Fibroblast of skin of right biceps (primary cell): ENCODE measurements at places on chromosomes 16 and 17.
A peak's percentile ranks its signal among the peaks of the same experiment; 100 is the strongest.

- DNase-seq = no peak
Observed at GRCh38 chr17:70597774-70598173, 428.4 kb downstream of the KCNJ2 start.

DNA sequence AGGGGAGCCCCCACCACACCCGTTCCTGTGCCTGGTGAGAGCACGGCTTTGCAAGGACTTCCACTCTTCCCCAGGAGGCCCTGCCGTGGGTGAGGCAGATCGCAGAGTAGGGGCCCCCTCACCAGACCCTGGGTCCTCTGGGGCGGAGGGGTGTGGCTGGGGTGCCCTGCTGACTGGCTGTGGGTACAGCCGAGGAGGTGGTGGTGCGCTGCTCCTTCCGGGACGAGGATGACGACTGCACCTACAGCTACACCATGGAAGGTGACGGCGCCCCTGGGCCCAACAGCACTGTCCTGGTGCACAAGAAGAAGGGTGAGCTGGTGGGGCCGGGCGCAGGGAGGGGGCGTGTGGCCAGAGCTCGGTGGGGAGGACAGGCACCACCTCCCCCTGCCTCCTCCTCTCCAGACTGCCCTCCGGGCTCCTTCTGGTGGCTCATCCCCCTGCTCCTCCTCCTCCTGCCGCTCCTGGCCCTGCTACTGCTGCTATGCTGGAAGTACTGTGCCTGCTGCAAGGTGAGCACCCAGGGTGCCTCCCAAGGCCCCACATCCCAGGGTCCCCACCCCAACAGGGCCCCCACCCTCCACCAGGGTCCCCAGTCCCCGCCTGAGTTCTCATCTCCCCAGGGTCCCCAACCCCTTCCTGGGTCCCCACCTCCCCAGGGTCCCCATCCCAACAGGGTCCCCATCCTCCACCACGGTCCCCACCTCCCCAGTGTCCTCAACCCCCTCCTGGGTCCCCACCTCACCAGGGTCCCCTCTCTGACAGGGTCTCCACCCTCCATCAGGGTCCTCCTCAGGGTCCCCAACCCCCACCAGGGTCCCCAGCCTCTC, 16.1 kb downstream of the ITGB4 start:
- no peak for DNase-seq

DNA sequence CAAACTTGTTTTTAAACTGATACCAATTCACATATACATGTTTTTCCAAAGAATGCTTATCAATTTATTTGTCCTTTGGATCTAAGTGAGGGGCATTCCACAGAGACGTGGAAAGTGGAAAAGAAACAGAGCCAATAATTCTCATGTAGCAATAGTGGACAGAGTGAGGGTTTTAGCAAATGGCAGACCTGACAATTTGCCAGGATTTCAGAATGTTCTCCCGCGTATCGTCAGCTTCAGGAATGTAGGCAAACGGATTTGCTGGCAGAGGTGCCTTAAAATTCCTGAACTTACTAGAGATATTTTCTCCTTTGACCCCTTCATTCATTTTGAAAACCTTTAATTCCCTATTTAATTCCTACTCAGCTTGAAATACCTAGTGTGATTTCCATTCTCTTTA, 193.4 kb upstream of the CPHXL start:
- DNase-seq = peak; percentile 41

DNA sequence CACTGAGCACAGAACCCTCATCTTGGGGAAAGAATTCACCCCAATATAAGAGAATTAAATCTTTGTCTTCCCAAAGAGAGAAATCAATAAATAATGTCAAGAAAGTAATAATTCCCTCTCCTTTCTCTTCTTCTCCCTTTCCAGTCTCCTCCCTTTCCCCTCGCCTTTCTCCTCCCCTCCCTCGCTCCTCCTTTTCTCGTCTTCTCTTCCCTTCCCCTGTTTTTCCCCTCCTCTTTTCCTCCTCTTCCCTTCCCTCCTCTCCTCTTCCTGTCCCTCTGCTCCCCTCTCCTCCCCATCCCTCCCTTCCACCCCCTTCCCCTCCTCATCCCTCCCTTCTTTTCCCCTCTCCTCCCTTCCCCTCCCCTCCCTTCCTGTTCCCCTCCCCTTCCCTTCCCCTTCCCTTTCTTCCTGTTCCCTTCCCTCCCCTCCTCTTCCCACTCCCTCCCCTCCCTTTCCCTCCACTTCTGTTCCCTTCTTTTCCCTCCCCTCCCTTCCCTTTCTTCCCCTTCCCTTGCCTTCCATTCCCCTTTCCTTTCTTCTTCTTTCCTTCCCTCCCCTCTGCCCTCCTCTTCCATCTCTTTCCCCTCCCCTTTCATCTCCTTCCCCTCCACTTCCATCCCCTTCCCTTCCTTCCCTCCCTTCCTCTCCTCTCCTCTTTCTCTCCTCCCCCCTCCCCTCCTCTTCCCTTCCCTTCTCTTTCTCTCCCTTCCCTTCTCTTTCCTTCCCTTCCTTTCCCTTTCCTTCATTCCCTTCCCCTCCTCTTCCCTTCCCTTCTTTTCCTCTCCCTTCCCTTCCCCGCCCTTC, 363.6 kb downstream of the SHISA9 start:
- no peak for DNase-seq

GRCh38 chr16:81401035-81401950, 43.3 kb upstream of the CMIP start:
- peak; percentile 13 for DNase-seq

DNA sequence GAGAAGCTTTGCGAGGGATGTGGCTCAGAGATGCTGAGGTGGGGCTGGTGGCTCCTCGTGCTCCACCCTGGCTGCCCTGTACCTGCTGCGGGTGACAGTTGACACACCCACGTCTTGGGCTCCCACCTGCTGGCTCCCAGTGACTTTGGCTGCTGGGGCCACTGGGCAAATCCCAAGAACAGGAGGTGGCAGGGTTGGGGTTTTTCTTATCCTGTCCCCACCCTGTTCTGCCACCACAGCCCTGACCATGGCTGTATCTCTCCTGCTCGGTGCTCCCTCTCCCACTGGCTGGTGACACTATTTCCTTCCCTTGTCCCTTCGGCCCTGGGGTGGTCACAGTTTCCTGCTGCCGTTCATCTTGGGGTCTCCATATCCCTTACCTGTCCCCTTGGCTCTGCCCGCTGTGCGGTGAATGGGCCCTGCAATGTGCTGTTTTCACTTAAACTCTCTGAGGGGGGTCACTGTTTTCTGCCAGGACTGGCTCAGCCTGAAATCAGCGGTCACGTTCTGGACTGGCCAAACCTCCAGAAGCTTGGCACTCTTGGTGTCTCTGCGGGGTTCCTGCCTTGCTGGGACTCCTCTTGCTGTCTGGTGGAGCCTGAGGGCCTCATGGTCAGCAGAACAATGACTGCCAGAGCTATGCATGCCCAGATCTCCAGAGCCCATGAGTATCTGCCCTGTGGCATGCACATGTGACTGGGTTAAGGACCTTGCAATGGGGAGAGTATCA, 144.2 kb downstream of the IRF8 start:
- no peak for DNase-seq

- DNase-seq = no peak
Observed at GRCh38 chr16:80606221-80606766, 65.5 kb downstream of the DYNLRB2 start.

- DNase-seq = no peak
Observed at GRCh38 chr16:50297301-50298074, 31.1 kb downstream of the ADCY7 start.

GRCh38 chr17:75996665-75997590, 3.7 kb upstream of the CDK3 start:
- DNase-seq = peak; percentile 73

- no peak for DNase-seq
Observed at GRCh38 chr17:565521-565920, 149.1 kb downstream of the VPS53 start.

DNA sequence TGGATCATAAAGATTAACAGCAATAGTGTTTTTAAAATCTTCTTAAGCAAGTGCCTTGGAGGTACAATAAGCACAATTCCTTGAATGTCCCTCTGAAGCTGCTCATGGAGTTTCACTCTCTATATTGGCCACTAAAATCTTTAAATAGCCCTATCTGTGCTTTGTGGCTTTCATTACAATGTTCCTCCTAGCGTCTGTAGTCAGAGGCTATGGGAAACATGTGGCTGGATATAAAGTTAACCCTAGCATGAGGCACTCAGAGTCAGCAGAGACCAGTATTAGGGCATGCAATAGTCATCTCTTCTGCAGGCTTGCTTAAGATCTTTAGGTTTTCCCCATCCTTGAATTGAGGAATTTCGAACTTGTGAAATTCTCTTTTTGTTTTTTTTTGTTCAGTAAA, 668.2 kb downstream of the CDH11 start:
- peak; percentile 31 for DNase-seq

GRCh38 chr17:67434061-67434525, 57.0 kb downstream of the PITPNC1 start:
- no peak for DNase-seq

GRCh38 chr17:43983515-43984411, 20.7 kb upstream of the NAGS start:
- no peak for DNase-seq

GRCh38 chr16:78116946-78117345, 17.5 kb downstream of the WWOX start:
- DNase-seq = no peak

- no peak for DNase-seq
Observed at GRCh38 chr17:34601416-34601815, 22.0 kb downstream of the TMEM132E start.

- no peak for DNase-seq
Observed at GRCh38 chr17:10025976-10026901, 121.2 kb upstream of the RCVRN start.

DNA sequence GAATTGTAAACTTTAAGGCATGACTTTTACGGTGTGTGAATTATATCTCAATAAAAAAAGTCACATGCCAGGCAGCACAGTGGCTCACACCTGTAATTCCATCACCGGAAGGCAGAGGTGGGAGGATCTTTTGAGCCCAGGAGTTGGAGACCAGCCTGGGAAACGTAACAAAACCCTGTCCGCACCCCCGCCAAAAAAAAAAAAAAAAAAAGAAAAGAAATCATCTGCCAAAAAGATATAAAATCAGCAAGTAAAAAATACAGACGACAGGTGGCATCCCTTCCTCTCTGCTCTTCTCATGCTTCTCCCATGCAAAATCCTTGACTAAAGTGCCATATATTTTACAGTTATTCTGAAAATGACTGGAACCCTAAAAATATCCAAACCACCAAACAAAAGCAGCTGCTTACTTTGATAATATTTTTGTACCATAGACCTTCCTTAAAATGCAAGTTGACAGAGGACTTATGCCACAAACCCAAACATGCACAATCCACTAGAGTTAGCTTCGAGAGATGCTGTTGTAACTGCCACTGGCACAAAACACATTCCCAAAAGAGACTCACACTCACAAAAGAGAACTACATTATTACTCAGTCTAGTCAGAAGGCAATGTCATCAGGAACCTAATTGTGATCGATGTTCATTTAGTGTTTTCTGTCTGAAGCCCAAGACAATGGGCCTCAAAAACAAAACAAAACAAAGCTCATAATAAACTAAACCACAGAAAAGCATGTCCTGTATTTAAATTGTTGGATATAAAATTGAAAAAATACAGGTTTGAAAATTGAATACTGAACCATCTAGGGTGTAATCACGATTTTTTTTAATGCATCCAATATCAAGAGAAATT, 2.4 kb downstream of the CRLF3 start:
- DNase-seq = no peak

DNA sequence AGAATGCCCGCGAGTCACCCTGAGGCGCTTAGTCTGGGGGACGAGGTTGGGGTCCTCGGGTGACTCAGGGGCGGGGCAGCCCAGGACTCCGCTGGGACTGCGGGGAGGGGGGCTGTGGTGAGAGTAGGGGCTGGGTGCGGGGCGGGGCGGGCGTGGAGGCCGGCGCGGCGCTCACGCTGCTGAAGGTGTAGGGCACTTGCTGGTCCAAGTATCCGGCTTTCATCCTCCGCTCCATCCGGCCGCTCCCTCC, 832 bp downstream of the ETV4 start:
- peak; percentile 22 for DNase-seq

- no peak for DNase-seq
Observed at GRCh38 chr17:56144223-56144622, 9.1 kb upstream of the ANKFN1 start.

DNA sequence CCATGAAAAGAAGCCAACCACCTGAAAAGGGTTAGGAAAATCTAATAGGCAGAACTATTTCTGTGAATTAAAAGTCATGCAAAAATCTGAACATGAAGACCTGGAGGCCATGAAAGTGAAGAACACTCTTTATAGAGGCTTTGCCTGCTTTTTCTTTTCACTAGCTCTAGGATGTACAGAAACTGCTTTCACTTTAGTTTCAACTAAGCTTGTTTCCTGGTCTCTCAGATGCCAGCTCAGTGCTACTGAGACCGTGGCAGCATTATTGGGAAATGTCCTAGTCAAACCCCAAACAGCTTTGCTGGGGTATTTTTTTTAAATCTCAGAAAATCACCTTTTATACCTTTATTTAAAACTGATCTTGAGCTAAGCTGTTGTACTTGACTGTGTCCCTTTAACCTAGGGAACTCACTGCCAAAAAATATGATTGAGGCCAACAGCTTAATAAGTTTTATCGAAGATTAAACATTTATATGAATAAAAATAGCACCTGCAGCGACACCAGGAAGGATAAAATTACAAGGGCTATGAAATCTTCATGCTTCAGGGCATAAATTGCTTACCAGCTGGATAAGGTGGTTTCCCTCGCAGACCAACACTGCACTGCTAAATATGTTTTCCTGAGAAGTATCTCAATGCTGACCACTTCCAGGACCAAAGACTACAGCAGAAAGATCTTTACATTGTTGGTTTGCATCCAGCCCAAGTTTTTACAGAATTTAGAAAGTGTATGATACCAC, 621.8 kb upstream of the ZFHX3 start:
- DNase-seq = no peak

DNA sequence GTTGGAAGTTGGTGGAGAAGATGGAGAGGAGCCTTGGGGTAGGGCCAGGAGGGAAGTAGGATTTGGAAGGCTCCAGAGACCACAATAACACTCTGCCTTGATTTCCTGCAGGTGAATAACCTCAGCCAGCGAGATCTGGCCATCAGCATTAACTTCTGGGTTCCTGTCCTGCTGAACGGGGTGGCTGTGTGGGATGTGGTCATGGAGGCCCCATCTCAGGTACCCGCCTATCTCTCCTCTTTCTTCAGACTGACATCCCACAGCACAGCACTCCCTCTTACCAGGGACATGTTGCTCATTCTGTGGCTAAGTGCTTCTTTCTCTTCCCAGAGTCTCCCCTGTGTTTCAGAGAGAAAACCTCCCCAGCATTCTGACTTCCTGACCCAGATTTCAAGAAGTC, 4.9 kb downstream of the COX6A2 start:
- DNase-seq = no peak
